ENCODE measurements at places on chromosomes 13 and 19.

DNA sequence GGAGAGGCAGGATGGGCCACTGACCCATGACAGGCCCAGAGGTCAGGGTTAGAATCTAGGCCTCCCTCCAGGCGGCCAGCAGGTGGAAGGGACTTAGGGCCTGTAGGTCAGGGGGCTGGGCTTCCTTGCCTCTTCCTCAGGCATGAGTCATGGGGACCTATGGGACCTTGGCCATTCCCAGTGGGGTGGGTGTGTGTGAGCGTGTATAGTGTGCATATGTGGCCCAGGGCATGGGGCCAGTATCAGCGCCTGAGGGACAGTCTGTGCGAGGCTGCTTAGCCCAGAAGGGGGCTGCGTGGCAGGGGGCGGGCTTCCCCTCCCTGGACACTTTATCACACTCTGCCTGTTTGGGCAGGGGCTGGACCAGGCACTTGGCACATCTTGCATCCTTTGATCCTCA, 13.3 kb downstream of the KCTD15 start:
- no peak for DNase-seq

DNA sequence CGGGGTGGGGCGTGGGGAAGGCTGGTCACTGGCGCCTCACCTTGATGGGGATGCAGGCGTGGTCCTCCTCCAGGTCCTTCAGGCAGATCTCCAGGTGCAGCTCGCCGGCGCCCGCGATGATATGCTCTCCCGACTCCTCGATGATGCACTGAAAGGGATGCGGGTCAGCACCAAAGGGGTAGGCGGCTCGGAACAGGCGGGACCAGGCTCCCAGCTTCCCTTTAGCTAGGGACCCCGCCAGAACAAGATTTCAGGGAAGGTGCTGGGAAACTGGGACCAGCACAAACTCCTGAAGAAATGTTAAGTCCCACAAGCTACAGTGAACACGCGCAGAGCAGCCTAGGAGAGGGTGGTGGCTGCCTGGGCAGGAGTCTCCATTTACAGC, 6.0 kb downstream of the EEF2 start:
- DNase-seq: no peak

DNA sequence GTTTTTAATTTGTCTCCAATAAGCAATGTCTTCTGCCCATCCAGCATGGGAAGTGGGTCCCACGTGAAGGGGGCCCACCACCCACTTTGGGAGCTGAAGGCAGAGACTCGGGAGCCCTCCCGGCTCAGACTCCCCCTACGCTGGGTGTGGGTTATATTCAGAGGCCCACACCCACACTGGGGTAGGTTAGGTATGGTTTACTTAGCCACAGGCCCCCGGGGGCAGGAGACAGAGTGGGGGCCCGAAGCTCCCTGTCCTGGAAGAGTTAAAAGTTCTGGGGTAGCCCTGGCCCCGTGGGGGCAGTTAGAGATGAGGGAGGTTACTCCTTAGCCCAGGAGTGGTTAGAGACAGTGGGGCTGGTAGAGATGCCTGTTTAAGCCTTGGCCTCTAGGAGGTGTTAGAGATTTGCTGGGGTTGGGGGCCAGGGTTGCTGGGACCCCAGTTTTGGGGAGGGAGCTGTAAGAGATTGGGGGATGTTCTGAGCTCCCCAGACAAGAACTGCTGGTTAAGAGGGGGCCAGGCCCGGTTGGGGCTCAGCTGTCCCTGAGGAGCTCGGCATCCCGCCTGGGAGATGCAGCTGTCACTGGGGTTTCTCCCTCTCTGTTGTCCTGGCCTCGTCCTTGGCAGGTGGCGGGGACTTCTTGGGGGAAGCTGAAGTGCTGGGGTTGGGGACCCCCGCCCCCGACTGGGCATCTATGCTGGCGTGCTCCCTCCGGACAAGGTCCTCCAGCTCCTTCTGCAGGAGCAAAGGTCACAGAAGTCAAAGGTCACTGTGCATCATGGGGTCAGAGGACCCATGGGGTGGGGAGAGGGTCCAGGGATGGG, 712 bp upstream of the RINL start:
- DNase-seq: no peak

DNA sequence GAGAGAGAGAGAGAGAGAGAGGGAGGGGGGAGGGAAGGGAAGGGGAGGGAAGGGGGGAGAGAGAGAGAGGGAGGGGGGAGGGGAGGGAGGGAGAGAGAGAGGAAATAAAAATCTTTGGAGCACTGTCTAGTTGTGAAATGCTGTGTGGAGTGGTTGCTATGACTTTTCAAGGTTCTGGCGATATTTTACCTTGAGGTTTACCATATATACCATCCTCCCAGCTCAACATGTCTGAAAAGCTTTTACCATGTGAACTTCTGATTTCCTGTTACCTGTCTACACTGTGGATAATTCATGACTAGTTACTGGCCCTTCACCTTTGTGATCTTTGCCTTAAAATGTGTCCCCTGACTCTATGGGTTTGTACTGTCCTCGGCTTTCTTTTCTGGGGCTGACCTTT, 38.2 kb downstream of the SERP2 start:
- no peak for DNase-seq

DNA sequence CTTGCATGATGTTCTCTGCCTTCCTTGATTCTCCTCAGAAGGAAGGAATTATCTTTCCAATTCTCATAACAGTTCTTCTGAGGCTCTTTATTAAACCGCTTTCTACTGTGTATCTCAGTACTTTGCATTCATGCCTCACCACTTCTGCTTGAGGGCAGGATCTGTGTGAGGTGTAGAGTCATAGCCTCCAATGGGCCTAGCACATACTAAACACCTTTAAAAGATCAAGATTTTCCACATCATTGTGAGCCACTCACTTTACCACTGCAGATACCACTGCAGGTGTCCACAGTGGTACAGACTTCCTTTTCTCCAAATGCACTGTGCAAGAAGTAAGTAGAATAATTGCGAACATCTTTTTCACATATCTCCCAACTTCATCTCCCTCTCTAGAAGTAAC, 76.7 kb downstream of the NDFIP2 start:
- no peak for DNase-seq

- no peak for DNase-seq
These were observed 161.4 kb upstream of the SPRY2 start for GRCh38 chr13:80502359-80502758.

- no peak for DNase-seq
These were observed 31.6 kb downstream of the EFNB2 start for GRCh38 chr13:106503730-106504453.

- DNase-seq: no peak
These were observed 10.8 kb downstream of the NDUFA11 start for GRCh38 chr19:5892772-5893275.

Measured in stimulated activated CD4-positive, alpha-beta T cell treated with anti-CD3 and anti-CD28 coated beads, TNF-alpha, amount 100 ng/mL, for 24 hours (primary cell).